HL-60 (cell line): ENCODE measurements at places on chromosomes 12 and 14.

DNA sequence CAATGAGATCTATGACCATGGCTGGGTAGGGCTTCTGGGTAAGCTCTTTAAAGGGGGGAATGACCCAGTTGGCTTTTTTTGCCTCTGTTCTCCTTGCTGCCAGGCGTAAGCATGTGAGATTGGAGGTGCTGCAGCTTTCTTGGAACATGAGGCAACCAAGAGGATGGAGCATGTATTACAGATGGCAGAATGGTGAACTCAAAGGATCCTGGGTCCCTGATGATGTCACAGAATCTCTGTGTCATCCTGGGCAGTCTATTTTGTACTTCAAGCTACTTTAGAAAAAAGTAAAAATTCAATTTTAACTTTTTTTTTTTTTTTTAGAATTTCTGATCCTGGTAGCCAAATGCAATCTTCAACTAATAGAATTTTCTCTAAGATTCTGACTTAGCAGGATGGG, 8.0 kb downstream of the KRT82 start:
- no peak for DNase-seq

- DNase-seq = no peak
Observed at GRCh38 chr12:17489452-17489851, 600.5 kb downstream of the RERGL start.

DNA sequence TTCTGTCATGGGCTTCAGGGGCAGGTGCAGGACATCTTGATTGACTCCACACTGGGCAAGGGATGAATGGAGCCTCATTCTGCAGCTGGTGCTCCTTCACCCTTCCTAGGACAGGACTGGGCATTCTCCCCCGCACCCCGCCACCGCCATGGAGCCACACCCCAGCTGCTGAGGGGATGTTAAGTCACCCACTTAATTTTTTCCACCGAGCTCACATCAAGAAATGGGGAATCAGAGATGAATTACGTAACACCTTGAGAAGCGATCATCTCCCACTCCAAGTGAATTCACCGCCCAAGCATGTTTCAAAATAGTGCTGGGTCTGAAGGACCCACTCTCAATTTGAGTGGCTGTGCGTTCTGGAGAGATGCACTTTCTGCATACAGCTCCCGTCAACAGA, 94.2 kb downstream of the EML1 start:
- DNase-seq = no peak

DNA sequence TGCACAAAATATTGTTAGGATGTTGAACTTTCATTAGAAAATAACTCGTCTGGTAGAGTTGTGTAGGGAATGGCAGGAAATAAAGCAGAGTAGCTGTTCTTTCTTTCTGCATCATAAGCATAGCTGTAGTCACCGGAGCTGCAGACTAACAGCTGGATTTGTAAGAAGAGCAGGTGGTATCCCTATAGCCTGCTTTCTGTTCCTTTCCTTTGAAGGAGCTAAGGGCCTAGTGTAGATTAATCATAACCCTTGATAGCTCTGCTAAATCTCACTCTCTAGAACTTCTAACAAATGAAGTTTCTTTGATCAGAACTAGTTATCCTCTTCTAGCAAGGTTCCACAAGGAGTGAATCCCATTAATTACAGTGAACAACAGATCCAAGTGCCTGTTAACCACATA, 3.5 kb downstream of the LMO3 start:
- DNase-seq = no peak

GRCh38 chr12:92639017-92639416, 63.8 kb upstream of the PLEKHG7 start:
- no peak for DNase-seq

DNA sequence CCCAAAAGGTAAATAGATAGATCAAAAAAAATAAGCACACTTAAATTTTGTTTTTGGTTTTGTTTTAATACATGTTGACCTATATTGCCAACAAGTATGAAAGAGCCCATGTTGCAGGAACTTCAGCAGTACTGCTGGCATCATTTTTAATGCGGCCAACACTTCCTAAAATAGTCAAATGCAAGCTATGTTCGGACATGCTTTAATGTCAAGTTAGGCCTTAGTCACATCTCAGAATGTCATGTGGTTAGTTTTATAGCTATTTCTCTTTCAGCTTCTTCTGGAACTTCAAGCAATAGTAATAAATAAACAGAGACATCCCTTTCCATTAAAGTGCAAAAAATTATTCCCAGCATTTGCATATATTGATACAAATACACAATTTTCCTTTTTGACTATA, 153.4 kb downstream of the PIK3C2G start:
- DNase-seq = no peak

GRCh38 chr12:58919231-58920101, 838 bp downstream of the LRIG3 start:
- DNase-seq = no peak

DNA sequence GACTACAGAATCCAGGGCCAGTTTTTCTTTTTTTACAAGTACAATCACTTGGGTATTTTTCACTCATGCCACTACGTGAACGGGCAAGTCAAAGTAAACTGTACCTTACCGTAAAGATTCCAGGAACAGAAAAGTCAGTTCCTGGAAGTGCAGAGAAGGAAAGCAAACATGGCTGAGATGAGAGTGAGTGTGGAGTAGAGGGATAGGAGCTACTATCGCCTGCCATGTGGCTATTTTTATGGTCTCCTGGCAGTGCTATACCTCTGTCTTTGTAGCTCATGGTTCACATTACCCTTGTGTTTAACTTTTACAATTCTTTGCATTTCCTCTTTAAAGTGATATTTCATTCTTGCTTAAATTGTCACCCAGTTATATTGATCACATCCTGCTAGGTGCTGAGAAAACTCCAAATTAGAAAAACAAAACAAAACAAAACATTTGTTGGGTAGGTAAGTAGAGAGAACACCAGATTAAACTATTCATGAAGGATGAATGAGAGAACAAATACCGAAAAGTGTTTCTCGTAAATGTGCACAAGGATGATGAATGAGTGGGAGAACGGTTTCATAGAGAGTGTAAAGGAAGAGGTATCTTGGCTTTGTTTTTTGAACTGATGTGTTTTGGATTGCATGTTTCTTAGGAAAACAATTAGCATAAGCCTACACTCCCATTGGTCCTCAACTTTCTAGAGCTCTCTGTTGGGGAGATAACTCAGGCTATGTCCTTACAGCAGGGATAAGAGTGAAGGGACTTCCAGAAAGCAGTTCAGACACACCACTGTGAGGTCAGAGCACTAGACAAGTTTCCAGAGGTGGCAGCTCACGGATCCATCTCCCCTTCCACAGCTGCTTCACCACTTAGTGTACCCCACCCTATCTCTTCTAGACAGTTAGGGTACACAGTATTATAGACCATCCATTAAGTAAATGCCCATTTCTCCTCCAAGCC, 163.7 kb downstream of the IPO8 start:
- no peak for DNase-seq

GRCh38 chr14:104968153-104968527, 10.0 kb downstream of the AHNAK2 start:
- no peak for DNase-seq

GRCh38 chr12:127327986-127328385, 939.0 kb upstream of the TMEM132C start:
- DNase-seq = no peak

DNA sequence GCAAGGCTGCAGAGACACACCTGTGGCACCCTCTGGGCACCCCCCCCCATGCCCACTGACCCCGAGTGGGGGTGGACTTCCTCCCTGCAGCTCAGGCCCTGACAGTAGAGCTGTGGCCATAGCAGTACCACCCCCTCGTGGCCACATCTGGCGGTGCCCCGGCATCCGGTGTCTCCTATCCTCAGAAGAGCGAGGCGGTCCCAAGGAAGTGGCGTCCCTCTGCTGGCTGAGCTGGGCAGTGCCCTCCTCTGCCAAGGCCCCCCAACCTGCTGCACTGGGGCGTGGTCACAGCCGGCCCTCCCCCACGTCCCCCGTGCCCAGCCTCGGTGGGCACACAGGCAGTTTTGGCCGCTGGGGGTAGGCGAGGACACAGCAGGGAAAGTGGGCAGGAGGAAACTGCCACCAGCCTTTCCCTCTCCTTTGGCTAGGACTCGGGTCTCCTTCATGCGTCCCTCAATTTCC, 6.0 kb upstream of the SLC6A12 start:
- peak; percentile 74 for DNase-seq

- no peak for DNase-seq
Observed at GRCh38 chr12:24153079-24153478, 203.6 kb upstream of the SOX5 start.

DNA sequence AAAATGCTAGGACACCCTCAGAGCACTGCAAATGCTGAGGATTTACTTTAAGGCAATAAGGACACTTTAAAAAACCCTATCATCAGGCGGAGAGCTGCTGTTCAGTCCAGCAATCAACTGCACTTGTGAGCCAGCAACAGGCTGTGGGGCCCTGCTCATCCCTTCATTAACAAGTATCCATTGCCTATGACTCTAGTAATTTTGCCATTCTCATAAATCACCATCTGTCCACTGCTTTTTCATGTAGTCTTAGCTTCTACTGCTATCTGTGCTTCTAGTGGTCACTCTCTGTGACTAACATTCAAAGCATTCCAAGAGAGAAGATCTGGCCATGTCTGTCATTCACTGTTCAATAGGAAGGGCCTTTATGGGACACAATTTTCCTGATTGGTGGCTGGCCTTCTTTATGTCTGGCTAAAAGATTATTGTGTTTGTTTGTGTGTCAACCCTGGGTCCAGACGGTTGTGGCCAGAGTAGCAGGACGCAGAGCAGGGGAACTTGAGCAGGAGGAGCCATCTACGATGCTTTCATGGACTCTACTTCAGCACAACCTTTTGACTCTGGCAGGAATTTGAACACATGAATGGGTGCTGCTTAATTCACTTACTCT, 3.6 kb upstream of the KRAS start:
- no peak for DNase-seq

GRCh38 chr14:103444837-103445524, 59.8 kb downstream of the MARK3 start:
- no peak for DNase-seq

DNA sequence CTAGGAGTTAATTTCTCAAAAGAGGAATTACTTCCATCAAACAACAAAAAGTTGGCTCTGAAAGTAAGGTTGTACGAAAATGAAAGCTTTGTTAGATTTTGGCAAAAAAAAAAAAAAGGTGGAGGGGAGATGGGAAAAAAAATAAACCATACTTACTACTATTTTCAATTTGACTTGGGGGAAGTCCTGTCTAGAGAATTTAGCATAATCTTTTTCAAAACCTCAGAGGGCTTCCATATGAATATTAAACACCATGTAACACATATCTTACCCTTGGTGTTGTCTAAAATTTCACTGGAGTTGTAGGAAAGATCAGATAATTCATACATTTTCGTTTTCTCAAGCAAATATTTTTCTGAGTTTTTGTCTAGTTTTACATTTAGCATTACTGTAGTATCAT, 17.5 kb downstream of the GRIP1 start:
- no peak for DNase-seq

GRCh38 chr14:64610049-64610746, 60.4 kb downstream of the PPP1R36 start:
- DNase-seq = no peak

DNA sequence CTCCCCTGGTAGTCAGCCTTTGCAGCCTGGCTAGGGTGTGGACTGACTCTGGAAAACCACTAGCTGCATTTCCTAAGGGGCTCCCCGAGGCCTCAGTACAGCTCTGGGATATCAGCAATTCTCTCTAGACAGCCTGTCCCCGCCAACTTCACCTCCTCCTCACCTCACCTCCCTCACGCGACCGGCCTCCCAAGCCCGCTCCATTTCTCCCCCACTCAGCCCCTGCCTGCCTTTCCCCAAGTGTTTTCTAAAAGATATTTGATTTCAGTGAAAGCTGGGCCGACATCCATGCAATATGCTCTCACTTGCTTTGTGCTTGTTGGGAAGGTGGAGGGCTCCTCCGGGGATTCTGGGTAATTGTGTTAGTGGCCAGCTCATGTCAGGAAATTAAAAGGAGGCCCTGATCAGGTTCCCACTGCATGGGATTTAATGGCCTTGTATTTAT, 91.8 kb downstream of the ESRRB start:
- no peak for DNase-seq

GRCh38 chr14:30077946-30078345, 150.3 kb upstream of the PRKD1 start:
- DNase-seq = no peak

GRCh38 chr14:22837114-22837749, 847 bp downstream of the MMP14 start:
- no peak for DNase-seq

GRCh38 chr14:100336618-100337530, 13.7 kb downstream of the SLC25A47 start:
- no peak for DNase-seq

DNA sequence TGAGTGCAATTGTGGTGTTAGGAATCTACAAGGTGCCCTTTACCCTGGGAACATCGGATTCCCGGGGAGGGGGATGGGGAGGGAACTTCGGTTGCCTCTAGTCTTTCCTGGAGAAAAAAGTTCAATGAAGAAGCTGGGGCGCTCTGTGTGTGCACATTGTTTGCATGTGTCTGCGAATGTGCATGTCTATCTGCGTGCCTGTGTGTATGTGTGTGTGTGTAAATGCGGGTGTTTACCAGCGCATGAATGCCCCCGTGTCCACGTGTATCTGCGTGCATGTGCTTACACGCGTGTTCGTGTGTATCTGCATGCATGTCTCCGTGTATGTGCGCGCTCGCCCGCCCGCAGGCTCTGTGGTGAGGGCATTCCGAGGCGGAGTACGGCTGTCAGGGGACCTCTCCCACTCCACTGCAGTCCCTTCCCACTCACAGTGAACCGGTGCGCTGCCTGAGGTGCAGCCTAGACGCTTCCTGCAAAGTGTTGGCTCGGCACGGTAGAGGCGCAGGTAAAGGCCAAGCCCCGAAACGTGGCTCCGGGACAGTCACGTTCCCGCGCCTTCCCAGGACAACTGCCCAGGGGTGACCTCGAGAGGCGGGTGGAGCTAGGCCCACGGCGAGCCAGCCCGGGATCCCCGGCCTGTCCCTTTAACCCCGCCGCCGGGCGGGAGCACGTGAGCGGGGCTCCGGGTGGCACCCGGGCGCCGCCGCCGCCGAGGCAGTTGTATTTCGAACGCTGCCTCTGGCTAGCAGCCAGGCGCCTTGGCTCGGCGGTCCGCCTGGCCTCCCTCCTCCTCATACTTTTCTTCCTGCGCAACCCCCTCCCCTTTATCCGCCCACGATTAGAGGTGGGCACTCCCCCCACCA, 539 bp upstream of the HMGA2 start:
- DNase-seq = no peak

DNA sequence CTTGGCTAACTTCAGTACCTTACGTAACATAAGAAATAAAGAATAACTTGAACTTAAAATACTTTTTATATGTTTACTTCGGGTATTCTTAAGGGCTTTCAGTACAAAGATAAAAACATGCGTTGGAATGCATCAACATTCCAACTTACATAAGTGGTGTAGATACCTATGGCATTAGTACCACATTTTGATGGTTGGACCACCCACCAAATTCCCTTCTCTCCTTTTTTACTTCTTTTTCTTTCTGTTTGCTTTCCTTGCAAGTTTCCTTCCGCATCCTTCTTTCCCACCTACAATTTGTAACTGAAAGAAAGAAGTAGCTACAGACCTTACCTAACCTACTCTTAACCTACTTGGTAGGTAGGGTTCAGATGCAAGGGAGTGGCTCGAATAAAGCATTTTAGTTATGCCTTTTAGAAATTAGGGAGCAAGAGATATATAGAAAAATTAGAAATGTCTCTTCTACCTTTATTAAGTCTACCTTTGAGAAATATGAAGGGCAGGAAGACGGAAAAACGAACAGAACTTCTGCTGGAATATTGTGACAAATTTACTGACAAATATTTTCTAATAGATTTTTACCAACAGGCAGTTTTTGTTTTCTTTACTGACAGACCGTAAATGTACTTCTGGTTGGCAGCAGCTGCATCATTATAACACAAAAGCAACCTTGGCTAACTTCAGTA, 2.1 kb upstream of the ARHGAP5 start:
- no peak for DNase-seq

- no peak for DNase-seq
Observed at GRCh38 chr12:42786400-42787148, 197.0 kb upstream of the PRICKLE1 start.

GRCh38 chr12:118874698-118875548, 106.4 kb upstream of the SRRM4 start:
- no peak for DNase-seq
